ENCODE measurements at places on chromosomes 7 and 10. TPM values are rescaled to one million over a fixed set of nuclear protein-coding genes. Genes with fewer than 3 reads are reported as not detected.

DNA sequence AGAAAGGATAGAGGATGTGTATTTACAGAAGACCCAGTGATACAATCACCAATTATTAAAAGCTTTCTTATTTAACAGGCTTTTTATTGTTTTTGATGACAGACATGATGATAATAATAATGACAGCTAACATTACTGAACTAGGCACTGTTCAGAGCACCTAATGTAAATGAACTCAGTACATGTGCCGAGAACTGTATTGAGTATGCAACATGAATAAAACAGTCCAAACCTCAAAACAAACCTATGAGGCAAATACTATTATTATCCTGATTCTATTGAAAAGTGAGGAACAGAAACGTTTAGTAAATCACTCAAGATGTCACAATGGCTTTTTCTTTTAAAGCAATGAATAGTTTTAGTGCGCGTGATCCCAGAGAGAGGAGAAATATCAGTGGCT is 27.1 kb downstream of the TAS2R16 start:
- no peak for DNase-seq

DNA sequence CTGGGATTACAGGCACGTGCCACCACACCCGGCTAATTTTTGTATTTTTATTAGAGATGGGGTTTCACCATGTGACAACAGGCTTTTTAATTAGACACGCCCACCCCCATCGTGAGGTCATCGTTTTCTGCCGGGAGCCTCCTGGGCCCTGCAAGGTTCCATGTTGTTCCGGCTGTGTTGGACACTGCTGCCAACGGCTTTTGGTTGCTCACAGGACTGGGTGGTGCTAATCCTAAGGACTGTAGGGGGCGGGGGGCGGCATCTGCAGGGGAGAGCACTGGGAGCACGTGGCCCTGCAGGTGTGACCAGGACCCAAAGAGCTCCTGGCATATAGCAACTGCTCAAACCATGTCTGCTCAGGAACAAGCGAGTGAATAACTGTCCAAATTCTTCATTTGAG is 29.5 kb upstream of the INSIG1 start:
- no peak for DNase-seq

- DNase-seq = no peak
These were observed 287.4 kb downstream of the CACNA2D1 start for GRCh38 chr7:82156168-82156567.

IL2RA gene
- polyA plus RNA-seq = not detected

- DNase-seq = no peak
These were observed 48.9 kb downstream of the AHR start for GRCh38 chr7:17347401-17347800.

TET1 gene
- polyA plus RNA-seq = 0.21 TPM

DNA sequence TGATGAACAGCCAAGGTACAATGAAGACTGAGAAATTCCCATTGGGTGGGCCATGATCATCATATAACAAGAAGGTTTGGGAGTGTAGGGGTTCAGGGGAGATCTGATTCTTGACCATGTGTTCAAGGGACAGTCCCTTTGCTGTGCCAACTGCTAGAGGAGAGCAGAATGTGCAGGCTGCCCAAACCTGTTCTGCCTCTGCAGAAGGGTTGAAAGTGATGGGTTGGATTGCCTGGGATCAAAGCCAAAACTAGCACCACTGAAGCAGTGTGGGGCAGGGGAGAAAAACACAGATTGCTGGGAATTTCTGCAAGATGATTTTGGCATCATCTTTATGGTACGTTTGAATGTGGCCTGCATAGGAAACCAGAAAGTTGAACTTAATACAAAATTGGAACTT is 303.9 kb downstream of the OTUD1 start:
- DNase-seq = no peak

GRCh38 chr10:123427165-123427786 is 238.9 kb upstream of the GPR26 start:
- DNase-seq = no peak

- no peak for DNase-seq
These were observed 100.4 kb downstream of the ZNF467 start for GRCh38 chr7:149673006-149673405.

GRCh38 chr10:2038036-2038435 is 300.7 kb upstream of the ADARB2 start:
- no peak for DNase-seq

LRRC17 gene
- polyA plus RNA-seq = 33.7 TPM

DNA sequence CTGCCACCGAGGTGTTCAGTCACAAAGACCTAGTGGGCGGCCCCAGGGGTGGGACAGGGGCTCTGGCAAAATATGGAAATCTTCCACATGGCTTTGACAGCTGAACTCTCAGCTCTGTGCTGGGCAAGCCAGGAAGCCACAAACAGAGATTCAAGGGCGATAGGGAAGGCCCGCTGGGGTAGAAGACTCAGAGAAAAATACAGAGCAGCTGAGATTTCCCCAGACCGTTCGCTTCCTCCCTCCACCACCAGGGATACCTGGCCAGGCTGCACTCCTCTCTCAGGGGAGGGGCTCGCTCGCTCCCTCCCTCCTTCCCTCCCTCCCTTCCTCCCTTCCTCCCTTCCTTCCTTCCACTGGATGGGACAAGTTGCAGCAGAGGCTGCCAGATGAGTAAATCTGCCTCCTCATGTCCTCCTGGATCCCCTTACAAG is 260.5 kb downstream of the PRPF18 start:
- DNase-seq = no peak

GRCh38 chr7:77258593-77258992 is 59.0 kb upstream of the FGL2 start:
- DNase-seq = no peak

STAMBPL1 gene
- 0.84 TPM for polyA plus RNA-seq

PARP12 gene
- 89.1 TPM for polyA plus RNA-seq

- no peak for DNase-seq
These were observed 4.2 kb downstream of the TMEM60 start for GRCh38 chr7:77794000-77794399.

DNA sequence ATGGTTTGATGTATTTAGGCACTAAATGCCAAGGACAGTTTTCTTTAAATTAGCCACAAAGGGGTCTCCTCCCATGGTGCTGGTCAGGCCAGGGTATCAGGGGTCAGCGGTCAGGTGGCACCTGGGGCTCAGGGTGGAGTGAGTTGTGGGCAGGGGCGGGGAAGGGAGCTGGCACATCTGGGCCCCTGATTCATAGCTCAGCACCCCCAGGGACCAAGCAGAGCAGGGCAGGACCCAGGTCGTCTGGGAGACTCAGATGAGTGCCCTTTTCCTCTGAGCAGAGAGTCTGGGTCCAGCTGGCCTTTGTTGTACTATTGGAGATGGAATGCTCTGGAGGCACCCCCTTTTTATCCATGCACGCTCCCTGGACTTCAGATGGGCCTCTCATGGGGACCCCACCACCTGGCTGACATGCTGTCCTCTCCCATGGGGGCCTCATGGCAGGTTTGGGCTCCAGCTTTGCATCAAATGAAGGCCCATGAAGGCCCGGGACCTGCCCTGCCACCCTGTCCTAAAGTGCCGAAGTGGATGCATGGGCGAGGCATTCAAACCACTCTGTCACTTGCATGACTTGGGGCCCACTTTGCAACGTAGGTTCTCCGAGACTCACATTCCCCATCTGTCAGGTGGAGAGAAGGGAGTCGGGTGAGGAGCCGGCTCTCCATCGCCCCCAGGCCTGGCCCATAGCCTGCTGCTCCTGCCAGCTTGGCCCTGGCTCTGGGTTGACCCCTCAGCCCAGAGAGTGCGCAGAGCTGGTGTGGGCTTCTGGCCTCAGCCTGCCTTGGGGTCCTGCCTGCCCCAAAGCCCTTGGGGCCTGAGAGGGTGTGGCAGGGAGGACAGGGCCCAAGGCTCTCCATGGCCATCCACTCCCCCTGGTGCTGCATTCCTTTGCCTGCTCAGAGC is 66.4 kb downstream of the RAMP3 start:
- DNase-seq = no peak

- DNase-seq = no peak
These were observed 601.9 kb upstream of the GALNT17 start for GRCh38 chr7:70529914-70530585.

DNA sequence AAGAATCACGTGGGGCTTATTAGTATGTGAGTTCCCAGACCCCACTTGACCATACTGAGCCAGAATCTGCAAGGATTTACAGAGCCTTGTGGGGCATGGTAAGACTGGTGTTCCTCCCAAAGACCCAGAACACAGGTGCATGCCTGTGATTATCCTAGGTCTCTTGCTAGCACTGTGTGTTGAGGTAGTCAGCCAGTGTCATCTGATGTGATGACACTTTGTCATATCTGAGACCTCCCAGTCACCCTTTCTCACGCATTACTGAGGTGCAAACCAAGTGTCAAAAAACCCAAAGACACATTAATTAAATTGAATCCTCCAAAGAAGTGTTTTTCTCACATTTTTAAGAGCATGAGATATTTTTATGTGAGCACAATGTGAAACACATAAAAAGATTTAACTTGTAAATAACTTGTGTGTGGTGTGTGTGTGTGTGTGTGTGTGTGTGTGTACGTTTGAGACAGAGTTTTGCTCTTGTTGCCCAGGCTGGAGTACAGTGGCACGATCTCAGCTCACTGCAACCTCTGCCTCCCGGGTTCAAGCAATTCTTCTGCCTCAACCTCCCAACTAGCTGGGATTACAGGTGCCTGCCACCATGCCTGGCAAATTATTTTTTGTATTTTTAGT is 162.0 kb upstream of the PRPS1L1 start:
- no peak for DNase-seq

MRLN gene
- not detected for polyA plus RNA-seq

OR2A42 gene
- polyA plus RNA-seq = not detected

GRCh38 chr7:157010588-157011332 is at the start of gene MNX1:
Gene MNX1 (minus strand): TSS chr7:157010663. CDS start chr7:157010350, 313 bp downstream.
- no peak for DNase-seq

- no peak for DNase-seq
These were observed 364.6 kb downstream of the CCSER2 start for GRCh38 chr10:84693006-84693405.

WAPL gene
- 6.4 TPM for polyA plus RNA-seq

DNA sequence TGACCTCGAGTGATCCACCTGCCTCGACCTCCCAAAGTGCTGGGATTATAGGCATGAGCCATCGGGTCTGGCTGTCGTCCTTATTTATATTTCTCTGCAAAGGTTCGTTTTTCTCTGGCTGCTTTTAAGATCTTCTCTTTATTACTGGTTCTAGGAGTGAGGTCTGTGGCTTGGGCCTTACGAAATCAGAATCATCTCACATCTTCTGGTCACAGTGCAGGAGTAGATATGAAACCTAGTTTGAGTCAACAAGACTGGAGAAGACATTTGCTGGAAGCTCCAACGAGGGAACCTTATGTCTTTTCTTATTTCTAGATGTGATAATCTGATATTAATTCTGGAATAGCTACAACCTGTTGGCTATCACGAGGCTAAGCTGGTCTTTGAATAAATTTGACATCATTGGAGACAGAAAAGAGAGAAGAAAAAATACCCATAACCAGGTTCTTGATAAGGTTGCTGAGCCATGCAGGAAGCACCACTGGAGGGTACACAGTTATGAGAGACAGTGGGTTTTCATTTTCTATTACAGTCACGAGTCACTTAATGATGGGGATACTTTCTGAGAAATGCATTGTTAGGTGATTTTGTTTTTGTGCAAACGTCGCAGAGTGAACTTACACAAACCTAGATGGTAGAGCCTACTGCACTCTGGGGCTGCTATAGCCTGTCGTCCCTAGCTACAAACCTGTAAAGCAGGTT is 25.6 kb upstream of the IL15RA start:
- DNase-seq = no peak

- no peak for DNase-seq
These were observed 241.4 kb downstream of the LRMDA start for GRCh38 chr10:75672842-75673241.

LEP gene
- polyA plus RNA-seq = not detected

GPR85 gene
- 0.54 TPM for polyA plus RNA-seq

DNA sequence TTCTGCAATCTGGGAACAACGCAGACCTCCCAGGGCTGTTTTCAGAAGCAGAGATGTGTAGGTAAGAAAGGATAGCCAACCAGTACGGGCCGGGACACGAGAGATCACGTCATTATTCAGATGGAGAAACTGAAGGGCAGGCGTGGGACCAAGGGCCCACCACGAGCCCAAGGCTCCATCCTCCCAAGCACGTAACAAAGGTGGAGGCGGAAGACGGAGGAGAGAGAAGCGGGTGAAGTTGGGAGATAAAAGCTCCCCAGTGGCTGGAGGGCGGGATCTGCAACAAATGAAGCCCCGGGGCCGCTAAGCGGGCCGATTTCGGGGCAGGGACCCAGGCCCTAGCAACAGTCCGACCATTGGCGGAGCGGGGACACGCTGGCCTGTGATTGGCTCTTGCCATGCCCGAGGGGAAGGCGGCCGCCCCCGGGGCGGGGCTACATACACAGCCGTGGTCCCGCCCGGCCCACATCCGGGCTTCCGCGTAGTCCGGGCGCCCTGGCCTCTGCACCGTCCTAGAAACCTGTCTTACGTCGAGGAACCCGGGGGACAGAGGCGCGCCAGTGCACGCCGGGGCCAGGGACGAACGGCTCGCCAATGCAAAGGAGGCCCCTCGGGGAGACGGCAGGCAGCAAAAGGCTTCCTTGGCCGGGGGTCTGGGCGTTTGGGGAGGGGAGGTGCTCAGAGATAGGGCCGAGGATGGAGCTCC is 15.5 kb downstream of the HSPB1 start:
- DNase-seq = peak; percentile 95

DNA sequence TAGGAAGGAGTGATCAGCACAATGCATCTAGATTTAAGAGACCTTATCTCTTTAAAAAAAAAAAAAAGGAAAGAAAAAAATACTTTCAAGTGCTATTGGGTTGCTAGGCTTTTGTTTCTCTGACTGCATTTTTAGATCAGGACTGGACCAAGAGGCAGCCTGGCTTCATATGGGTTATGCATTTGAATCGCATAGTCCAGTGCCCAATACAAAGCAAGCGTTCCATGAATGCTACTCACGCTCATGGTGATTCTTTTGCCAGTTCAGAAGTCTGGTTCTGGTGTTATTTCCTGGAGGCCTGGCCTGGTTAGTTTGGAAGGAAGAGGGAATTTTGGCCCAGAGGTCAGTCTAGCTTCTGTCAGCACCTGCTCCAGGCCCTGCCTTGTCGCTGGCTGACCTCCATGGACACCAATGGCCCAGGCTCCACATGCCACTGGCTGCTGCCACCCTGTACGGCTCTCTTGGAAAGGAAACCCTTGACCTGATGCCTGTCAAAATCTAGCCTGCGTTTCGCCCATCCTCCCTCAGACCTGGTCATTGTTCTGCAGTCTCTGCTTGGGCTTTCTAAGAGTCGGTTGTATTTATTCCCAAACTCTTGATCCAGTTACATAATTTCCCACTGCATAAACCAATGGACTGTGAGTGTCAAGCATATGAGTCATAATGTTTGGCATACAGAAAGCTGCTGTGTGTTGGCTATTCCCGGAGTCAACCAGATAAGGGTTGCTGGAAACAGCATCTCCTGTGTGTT is 74.3 kb upstream of the MKX start:
- no peak for DNase-seq

GRCh38 chr7:55144333-55145317 is 125.8 kb downstream of the EGFR start:
- DNase-seq = no peak

GRCh38 chr10:34288634-34289033 is 526.5 kb downstream of the PARD3 start:
- DNase-seq = no peak

Data from endothelial cell of umbilical vein (primary cell).